Pons (tissue), 1 donor: ENCODE measurements at places on chromosomes 16 and 17.

DNA sequence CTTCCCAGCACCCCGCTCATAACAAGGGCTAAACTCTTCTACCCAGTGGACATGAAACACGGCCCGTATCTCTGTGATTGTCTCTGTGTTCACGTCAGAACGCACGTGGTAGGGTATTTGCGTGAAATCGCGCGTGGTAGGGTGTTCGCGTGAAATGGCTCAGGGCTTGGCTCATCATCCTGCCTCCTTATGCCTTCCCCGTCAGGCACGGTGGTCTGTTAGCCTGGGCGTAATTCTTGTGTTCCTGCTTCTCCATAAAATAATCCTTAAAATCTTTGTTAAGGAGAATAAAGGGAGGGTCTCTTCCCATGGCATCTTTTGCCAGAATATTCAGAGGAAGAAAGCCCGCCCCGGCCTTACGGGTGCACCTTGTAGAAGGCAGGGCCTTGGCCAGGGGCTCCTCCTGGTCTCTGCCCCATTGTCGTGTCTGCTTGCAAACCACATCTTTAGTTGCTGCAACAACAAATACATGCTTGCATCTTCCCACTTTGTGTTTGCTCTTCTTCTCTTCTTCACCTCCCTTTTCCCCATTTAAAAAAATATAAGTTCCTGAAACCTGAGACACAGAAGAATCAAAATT lies 116.7 kb upstream of the CHMP6 start:
- no peak for DNase-seq

DNA sequence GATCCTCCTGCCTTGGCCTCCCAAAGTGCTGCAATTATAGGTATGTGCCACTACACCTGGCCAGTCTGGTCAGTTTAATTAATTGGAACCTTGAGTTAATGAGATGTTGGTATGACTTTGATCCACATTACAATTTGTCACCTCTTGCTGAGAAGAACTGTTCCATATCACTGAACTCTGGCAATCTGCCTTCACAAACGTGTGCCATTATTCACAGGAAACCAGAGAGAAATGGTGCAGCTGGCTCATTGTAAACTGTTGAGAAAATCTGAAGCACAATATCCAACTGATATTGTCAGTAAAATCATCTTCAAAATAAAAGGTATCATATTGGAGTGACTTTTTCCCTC lies 39.3 kb upstream of the YPEL2 start:
- no peak for DNase-seq

DNA sequence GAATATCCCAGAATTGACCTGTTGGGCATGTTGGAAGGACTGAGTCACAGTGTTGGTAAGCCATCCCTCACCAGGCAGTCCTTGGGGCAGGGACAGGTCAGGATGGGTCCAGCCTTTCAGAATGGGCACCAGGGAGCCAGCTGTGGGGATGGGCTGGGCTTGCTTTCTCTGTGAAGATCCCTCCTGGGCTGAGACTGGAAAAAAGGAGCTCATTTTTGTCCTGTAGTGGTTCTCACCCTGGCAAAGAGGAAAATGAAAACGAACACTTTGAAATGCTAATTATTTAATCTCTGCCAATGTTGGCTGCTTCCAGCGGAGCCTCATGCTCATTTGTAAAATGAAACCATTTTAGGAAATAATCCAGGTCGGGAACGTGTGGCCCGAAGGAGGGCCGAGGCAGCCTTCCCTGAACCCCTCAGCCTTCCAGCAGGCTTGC lies 237.5 kb upstream of the SALL1 start:
- peak; percentile 12 for DNase-seq

DNA sequence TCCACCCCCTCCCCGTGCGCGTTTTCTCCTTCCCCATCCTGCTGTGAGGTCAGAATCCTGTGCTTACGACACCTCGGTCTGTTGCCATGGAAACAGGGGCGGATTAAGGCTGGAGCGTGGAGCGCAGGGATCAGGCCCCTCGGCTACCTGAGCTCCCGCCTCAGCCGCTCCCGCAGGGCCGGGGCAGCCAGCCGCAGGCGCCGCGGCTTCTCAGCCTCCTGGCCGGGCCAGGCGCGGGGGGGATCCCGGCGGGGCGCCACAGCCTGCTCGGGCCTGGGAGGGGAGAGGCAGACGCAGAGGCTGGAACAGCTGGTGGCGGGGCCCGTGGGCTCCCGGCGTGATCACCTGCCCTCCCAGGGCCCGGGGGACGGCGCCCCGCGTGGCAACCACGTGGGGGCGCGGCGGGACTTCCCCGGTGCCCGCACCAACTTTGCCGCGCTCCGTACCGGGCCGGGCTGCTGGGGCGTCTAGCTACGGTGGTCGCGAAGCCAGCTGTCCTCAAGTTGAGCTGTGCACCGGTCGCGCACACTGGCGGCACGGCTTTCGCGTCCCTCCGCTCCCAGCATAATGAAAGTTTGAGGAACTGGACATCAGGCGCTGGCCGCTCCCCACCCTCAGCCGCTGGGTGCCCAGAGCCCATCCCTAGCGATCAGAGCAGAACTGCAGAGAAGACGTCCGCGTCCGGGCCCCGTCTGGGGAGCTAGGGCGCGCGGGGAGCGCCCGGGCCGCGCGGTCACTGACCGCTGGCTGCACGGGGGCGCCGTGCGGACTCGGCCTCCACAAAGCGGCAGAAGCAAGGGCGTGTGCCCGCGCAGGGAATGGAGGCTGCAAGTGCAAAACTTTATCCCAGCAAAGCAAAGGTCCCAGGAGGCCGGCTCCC lies 1.2 kb downstream of the RTN4RL1 start:
- no peak for DNase-seq

GRCh38 chr17:69590671-69591070 lies 176.2 kb downstream of the MAP2K6 start:
- no peak for DNase-seq

DNA sequence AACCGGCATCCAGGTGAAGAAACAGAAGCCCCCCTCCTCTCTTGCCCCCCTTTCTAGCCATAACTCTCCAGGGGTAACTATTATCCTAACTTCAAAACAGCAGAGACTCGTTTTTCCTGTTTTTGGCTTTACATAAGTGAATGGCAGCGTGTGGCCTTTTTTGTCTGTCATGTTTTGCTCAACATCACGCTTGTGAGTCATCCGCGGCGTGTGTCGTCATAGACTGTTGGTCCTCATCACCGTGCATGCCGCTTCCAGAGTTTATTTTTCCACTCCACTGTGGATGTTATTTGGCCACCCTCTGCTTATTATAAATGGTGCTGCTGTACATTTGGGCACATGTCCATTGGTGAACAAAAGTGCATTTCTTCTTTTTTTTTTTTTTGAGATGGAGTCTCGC lies 52.6 kb downstream of the ERN1 start:
- no peak for DNase-seq

DNA sequence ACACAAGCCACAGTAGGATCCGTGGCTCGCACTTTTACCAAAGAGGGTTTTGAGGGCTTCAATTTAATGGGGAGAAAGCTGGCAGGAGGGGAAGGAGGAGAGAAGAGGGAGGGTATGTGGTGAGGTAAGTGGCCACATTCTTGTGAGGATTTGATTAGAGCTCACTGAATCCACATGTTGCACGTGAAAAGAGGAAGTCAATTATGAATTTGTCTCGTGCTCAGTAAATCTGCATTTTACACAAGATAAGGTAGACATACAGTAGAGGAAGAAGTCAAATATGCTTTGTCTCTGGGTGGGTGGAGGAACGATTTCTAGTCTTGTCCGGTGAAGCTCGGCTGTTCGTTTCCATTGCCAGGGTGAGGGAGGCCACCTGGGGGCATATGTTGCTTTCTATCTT lies 862 bp downstream of the ZNF232 start:
- DNase-seq = no peak

DNA sequence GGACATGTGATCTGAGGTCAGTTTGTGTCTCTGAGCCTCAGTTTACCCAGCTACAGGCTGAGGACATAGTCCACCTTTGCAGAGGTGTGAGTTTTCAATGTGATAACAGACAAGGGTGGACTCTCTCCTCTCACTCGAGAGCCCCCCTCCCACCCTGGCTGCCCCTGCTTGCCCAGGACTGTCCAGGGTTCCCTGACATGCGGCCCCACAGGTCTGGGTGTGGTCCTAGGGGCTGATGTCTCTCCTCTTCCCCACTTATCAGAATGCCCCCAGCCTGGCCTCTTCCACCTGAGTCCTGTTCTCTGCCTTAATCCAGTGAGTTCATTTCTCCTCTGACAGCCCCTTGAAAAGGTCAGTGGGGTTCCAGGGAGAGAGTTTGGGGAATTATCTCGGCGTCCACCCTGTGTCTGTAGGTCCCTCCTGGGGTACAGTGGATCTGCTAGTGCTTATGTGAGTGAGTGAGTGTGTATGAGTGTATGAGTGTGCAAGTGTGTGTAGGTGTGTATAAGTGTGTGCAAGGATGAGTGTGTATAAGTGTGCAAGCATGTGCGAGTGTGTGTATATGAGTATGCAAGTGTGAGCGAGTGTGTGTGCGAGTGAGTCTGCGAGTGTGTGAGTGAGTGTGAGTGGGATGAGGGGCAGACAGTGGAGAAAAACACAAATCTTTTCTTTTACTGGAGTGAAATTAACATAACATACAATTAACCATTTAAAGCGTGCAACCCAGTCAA lies 175.0 kb downstream of the IRF8 start:
- no peak for DNase-seq
